ENCODE measurements at places on chromosomes 3 and 15.
A peak's percentile ranks its signal among the peaks of the same experiment; 100 is the strongest.

DNA sequence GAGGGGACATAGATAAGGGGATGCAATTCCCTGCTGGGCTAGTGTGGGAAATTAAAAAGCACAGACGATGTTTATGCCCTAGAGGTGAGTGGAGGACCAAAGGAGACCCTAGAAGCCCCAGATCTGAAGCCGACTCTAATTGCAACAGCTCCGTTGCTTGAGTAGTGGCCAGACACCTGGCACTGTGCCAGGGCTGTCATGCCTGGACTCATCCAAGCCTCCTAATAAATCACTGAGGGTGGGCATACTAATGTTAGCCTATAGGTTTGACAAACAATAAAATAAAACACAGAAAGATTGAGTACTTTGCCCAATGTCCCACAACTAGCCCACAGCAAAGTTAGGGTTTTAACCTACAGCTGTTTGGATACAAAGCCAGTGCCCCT lies 25.4 kb upstream of the MRPS22 start:
- no peak for DNase-seq

GRCh38 chr3:185728630-185729336 lies 96.1 kb downstream of the IGF2BP2 start:
- peak; percentile 68 for DNase-seq

DNA sequence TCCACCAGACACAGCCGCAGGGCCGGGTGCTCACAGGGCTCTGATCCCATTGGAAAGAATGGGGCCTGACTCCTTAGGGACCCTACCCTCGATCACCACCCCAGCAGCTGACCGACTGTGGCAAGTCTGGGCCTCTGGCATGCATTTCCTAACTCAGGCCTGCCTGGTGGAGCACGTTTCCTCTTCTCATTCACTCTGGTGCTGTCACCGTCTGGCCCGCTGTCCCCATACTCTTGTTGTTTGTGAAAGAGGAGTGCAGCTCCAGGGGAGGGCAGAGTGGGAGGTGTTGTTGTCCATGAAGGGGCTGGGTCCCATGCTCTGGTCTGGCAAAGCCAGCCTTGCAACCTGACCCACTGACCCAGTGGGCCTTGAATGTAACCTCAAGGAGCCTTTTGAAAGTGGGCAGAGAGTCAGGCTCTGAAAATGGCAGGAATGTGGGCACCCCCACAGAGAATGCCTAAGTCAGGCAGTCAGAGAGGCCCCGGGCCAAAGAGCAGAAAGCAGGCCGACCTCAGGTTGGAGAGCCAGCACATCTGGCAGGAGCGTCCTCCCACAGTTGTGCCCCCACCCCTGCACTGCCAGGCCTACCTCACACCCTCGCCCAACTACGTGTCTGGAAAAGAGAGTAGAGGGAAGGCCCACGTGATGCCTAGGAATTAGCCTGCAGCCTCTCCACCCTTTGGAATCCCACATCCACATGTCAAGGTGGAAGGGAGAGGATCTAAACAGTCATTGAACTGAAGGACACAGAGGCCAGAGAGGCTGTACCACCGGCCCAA lies 10.9 kb downstream of the SEMA7A start:
- DNase-seq: peak; percentile 95

- no peak for DNase-seq
These were observed 151.5 kb upstream of the CADPS start for GRCh38 chr3:63026722-63027121.

DNA sequence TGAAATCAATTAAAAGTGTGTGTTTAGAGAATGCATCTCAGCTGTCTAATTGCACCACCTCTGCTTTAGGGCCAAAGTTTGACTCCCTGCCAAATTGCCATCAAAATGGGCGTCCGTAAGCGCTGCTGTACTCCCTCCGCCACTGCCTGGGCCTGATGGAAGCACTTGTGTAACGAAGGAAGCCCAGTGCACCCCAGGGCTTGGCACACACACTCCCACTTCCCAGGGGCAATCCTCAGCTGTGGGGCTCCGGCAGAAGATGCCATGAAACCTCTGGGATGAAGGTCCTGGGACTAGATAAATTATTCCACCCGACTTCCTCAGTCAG lies 137.8 kb downstream of the RORA start:
- DNase-seq: no peak

DNA sequence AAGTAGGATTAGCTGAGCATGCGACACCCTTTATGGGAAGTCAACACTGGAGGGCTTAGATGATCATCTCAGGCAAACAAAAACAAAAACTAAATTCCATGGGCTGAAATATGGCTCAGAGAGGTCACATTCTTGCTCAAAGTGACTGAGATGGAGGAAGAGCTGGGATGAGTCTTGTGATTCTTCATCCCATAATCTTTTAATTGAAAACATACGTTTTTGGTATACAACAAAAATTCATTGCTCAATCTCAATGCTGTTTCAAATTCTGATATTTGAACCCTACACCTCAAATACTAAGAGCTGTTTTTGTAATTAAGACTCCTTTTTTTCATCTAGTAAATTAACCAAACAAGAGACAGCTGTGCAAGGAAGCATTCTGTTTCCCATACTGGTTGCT lies 257.0 kb downstream of the NR1D2 start:
- DNase-seq: peak; percentile 37

GRCh38 chr3:184081116-184081830 lies 15.6 kb upstream of the HTR3E start:
- DNase-seq: no peak

- DNase-seq: no peak
These were observed at the start of gene SSUH2 for GRCh38 chr3:8644748-8645390. Gene SSUH2 (minus strand): TSS chr3:8644798. CDS start chr3:8644758, 40 bp downstream.

GRCh38 chr3:40009991-40010390 lies 200.6 kb downstream of the MYRIP start:
- no peak for DNase-seq

DNA sequence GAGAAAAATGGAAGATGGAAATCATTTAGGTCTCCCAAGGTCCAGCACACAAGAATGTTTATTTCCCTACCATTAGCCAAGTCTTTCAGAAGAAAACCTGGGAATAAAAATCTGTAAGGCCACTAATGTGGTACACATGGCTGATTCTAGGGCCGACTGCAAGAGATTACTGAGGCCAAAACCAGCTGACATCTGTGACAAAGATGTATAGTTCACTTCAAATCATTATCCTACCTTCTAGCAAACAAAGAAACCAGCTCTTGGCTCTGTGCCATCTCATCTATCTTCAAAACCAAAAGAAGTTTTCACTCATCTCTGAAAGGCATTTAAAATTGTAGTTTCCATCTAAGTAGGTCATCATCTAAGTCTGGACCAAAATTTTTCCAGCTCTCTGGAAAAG lies 43.9 kb downstream of the ERC2 start:
- DNase-seq: no peak

DNA sequence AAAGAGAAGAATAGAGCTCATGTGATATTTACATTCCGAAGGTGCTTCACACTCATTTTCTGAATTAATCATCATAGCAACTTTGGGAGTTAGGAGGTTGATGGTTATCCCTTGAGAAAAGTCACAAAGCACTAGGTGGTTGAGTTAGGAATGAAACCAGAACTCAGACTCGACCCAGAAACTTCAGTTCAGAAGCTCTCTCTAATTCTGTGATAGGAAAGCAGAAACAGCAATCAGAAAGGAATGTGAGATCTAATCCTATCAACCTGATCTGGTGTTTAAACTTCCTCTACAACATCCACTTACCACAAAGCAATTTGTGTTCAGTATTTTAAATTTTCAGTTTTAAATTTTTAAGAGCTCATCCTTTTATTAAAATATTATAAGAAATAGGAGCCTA lies 211.2 kb downstream of the CNTN3 start:
- peak; percentile 12 for DNase-seq

GRCh38 chr3:152608696-152609594 lies 226.0 kb upstream of the P2RY1 start:
- no peak for DNase-seq

DNA sequence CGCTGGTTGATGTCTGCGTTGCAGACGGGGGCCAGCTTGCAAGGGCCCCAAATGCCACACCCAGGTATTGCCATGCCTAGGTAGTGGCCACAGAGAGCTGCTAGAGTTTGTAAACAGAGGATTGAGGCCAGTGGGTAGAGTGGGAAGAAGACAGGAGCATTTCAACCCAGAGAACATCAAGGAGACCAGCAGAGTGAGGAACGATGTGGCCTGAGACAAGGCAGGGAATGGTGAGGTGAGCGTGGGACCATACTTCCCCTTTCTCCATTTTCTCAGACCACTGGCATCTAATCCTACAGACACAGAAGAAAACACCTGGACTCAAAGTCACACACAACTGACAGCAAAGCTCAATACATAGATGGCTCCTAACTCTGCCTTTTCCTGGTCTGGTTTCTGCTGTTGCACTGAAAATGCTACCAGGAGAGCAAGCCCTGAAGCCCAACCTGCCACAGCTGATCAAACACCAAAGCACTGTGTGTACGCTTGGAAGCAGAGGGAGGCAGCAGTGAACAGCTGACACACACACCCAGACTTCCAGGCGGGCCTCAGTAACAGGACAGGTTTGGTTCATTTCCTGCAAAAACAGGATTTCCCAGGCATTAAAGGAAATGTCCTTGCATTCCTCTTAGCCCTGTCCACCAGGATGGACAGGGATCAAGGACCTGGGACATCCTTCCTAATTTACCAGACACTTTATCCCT lies 1.6 kb downstream of the FAM174B start:
- DNase-seq: no peak

GRCh38 chr15:29322415-29322814 lies 52.8 kb upstream of the NSMCE3 start:
- DNase-seq: no peak

DNA sequence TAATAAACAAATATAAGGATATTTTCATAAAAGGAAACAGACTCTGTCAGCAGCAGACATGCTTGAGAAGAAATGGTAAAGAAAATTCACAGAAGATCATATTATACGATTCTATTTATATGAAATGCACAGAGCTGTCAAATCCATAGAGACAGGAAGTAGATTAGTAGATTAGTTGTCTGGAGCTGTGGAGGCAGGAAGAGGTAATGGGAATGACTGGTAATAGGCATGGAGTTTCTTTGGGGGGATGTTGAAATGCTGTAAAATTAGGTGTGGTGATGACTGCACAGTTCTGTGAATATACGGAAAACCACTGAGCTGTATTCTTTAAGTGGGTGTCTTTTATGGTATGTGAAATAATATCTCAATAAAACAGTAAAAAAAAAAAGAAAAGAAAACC lies 35.3 kb downstream of the CEP152 start:
- DNase-seq: no peak

DNA sequence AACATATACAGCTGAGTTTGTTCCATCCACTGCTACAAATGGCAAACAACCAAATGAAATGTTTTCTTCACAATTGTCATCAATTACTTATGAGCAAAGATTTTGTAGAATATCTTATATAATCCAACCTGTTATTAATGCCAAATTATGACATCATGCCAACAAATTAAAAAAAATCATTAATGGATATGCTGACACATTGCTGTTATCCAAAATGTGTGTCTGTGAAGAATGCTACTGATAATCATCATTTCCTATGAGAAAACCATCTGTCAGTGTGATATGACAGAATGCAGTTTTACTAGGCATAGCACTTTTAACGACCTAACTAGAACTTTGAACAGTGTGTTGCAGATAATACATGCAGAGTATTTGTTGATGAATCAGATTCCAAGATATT lies 556.5 kb upstream of the KCNMB2 start:
- peak; percentile 30 for DNase-seq

DNA sequence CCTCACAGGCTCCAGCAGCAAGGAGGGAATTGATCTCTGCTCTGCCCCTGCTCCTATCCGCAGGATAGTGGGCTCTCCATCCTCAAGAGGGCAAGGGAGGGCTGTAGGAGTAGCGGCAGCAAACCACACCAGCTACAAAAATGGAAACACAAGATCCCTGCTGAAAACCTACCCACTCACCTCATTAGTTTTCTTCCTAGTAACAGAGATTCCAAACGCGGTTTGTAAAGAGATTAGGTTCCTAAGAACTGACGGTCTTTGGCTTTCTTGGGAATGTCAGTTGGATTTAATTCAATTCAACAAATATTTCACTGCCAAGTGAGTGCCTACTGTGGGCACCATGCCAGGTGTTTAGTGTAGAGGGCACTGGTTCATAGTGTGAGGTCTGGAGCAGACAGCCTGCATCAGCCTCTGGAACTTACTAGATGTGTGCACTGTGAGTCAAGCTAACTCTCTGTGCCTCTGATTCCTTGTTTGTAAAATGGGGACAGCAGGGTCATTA lies 84.7 kb downstream of the MRPL46 start:
- peak; percentile 22 for DNase-seq

- no peak for DNase-seq
These were observed 39.6 kb downstream of the NIPA2 start for GRCh38 chr15:22878103-22878502.

GRCh38 chr15:62462268-62462667 lies 297.2 kb upstream of the C2CD4B start:
- peak; percentile 64 for DNase-seq

GRCh38 chr3:21613372-21614070 lies 137.5 kb downstream of the ZNF385D start:
- DNase-seq: no peak

GRCh38 chr15:92886815-92887214 lies 13.3 kb upstream of the CHD2 start:
- DNase-seq: no peak

DNA sequence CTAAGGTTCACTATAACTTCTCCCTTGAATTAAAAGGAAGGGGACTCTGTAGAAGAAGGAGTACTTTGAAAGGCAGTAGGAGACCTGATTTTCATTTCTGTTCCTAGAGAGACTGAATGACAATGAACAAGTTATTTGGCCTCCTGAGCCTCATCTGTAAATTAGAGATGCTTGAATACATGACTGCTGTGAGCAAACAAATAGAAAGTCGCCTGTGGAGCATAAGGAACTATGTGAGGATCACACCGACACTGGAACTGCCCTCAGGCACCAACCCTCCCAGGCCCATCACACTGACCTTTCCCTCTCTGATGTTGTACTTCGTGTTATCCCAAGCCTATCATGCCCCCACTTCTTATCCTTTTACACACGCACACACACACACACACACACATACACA lies 48.6 kb downstream of the IMPG2 start:
- DNase-seq: no peak

DNA sequence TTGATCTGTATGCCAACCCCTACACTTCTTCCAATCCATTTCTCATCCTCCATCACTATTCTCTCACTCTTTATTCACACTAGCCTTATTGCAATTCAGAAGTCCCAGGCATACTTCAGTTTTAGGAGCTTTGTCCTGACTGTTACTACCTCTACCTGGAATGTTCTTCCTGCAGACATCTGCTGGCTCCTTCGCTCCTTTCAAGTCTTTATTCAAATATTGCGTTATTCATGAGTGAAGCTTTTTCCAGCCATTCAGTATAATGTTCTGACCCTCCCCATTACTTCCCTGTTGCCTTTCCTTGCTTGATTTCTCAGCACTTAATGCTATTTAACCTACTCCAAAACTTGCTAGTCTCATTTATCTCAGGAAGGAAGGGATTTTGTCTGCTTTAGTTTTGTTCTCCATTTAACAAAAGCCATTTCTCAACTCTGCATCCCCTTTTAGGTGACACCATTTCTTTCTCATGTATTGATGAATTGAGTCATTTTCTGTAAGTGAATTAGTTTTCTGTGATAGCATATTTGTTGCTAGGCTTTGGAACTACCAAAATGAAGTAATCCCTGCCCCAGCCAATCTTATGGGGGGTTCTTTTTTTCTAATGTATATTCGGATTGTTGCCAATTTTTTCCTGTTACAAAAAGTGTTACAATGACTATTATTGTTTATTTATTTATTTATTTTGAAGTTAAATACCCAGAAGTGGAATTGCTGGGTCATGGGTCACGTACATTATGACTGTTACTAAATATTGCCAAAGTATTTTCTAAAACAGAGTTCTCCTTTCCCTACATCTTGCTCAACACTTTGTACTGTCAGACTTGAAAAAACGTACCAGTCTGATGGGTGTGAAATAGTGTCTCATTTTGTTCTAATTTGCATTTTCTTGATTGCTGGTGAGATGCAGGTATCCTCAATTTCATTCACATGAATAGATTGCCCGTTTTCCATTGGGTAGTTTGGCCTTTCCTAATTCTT lies 9.4 kb downstream of the ATP11B start:
- no peak for DNase-seq

Data from EL (cell line).